ENCODE measurements at places on chromosomes 4 and X.

GRCh38 chrX:124250835-124251437 is 81.5 kb upstream of the TEX13D start:
- no peak for DNase-seq

GRCh38 chr4:149009223-149009622 is 567.0 kb upstream of the NR3C2 start:
- DNase-seq = no peak

GRCh38 chrX:103170216-103170615 is 44.7 kb upstream of the BEX4 start:
- DNase-seq = no peak

- no peak for DNase-seq
Measured at GRCh38 chrX:132216283-132216682, 3.0 kb downstream of the RAP2C start.
